Skeletal muscle cell (primary cell): ENCODE measurements at places on chromosomes 11 and 22.

DNA sequence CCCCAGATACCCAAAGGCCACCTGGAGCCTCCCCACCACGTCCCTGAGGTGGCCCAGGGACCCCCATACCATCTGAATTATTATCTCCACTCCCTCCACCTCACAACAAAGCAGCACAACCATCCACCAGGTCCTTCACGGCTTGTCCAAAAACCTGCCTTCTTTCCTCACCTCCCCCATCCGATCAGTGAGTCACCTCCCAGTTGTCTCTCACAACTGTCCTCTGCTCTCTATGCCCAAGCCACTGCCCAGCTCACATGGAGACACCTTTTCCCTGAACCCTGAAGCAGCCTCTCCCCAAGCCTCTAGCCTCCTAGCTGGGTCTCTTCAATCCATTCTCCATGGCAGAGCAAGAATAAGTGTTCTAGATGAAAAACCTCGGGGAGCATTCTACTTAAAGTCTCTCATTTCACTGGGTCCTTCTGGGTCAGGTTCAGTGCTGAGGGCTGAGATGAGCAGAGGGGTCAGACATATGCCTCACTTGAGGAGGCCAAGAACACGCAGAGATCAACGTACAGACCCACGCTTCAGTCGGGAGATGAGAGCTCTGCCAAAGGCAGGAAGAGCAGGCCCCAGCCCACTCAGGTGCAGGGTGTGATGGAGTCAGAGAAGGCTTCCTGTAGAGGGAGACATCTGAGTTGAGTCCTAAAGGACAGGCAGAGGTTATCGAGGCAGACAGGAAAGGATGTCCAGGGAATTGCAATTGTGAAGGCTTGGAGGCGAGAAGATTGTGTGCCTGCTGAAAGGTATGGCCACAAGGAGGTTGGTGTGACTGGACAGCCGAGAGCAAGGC lies 74.7 kb downstream of the PDE2A start:
- no peak for DNase-seq

GRCh38 chr11:45961751-45962240 lies 39.3 kb downstream of the LARGE2 start:
- DNase-seq, result no peak

DNA sequence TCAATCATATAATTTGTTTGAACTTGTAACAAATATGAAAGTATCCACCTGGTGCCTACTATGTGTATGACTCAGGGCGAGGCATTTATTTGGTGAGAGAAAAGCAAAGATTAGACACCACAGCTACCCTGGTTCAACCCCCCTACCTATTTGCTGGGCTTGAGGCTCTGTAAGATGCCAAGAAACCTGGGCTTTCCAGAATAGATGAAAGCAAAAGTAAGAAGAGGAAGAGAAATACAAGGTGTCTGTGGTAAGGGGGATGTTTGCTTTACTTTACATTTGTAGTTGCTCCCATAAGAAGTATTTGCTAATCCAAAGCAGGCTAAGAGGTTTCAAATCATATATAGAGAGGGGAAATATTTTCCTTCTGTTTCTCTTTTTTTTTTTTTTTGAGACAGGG lies 61.7 kb downstream of the DDI1 start:
- DNase-seq, result no peak

DNA sequence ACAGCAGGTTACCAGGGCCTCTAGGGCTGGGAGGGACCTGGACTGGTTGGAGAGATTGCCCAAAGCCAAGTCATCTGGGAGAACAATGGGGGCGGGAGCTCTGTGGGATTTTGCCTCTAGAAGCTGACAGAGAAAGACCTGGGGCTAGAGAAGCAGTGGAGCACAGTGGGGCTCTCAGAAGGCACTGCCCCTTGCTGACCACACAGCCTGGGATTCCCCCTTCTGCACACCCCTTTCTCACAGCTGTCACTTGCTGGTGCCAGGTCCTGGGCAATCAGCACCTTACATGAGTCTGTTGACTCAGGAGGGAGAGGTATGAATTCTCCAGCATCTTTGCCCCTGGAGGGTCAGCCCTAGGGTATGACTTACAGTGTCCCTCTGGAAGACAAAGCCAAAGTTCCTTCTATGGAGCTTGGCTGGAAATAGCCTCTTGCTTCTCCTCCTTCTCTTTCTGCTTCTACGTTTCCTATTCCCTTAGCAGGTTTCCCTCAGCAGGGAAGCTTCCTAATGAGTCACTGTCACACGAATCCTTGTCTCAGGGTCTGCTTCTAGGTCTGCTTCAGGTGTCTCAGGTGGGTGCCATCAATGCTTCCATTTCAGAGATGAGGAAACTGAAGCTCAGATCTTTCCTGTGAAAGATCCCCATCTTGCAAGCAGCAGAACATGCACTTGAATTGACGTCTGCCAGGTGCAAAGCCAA lies 27.0 kb downstream of the GDPD5 start:
- no peak for DNase-seq

GRCh38 chr11:123822599-123822998 lies 16.4 kb upstream of the OR6M1 start:
- no peak for DNase-seq

DNA sequence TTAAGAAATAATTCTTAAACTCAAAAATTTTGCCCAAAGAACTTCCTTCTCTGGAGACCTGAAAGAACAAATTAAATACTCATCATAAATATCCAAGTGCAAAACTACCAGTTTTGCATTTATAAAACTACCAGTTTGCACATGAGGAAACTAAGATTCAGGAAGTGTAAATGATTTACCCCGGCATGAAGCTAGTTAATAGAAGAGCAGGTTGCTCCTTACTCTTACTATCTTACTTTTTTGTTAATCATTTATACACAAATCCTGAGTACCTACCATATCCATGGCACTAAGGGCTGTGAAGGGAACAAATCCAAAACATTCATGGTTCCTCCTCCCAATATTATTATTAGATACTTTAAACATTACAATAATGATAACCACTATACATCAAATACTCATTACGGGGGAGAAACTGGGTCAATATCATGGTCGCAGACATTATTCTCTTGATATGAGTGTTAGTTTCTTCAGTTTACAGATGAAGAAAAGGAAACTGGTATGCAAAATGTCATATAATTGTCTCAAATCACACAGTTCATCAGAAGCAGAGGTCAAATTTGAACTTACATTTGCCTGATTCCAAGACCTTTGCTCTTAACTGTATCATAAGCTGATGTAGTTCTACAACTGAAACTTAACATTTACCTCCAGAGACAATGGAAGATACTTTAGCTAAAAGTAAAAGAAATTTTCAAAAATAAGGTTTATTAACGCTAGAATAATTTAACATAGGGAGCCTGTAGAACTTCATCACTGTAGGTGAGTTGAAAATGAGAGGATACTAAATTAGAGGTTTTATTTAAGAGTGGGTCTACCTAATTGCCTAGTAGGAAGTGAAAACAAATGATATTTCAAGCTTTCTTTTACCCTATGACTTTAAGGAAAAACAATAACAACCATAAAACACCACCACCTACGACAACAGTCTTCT lies 74.5 kb downstream of the FAM76B start:
- no peak for DNase-seq

GRCh38 chr11:122085264-122085663 lies 30.8 kb downstream of the BLID start:
- DNase-seq, result peak; percentile 87

- DNase-seq, result no peak
Observed at GRCh38 chr11:17238377-17238776, 30.6 kb upstream of the PIK3C2A start.

DNA sequence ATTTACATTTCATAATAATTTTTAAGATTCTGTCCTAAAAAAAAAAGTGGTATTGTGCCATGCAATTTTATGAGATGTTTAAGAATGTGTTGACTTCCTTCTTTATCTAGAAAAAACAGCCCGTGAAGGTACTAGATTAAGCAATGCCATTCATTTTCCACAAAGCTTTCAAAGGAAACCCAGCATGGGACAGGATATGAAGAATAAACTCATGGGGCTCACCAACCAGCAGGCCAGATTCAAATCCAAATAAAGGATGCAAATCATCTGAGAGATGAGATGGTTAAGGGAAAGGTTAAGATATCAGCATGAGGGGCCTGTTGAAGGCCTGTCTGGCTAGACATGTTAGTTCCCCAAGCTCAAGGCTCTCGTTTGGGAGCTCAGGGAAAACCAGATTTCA lies 199.1 kb downstream of the SWAP70 start:
- no peak for DNase-seq

- DNase-seq, result no peak
Observed at GRCh38 chr11:98616098-98616655, 404.6 kb upstream of the CNTN5 start.

DNA sequence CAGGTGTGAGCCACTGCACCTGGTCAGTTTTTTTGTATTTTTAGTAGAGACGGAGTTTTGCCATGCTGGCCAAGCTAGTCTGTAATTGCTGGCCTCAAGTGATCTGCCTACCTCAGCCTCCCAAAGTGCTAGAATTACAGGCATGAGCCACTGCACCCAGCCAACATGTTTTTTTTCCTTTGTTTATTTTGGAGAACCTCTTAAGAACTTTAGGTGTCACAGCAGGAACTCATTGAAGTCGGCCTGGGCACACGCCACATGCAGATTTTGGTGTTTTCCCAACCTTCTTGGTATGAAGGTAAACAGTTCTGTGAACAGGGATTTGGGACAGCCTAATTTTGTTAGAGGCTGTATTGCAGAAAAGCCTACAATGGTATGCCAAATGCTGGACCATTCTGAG lies 9.4 kb downstream of the DIXDC1 start:
- no peak for DNase-seq

- DNase-seq, result no peak
Observed at GRCh38 chr22:19169002-19169946, 9.3 kb downstream of the SLC25A1 start.

- no peak for DNase-seq
Observed at GRCh38 chr11:1560002-1560648, 11.9 kb downstream of the DUSP8 start.

GRCh38 chr22:49699476-49699875 lies 128.2 kb downstream of the BRD1 start:
- no peak for DNase-seq

DNA sequence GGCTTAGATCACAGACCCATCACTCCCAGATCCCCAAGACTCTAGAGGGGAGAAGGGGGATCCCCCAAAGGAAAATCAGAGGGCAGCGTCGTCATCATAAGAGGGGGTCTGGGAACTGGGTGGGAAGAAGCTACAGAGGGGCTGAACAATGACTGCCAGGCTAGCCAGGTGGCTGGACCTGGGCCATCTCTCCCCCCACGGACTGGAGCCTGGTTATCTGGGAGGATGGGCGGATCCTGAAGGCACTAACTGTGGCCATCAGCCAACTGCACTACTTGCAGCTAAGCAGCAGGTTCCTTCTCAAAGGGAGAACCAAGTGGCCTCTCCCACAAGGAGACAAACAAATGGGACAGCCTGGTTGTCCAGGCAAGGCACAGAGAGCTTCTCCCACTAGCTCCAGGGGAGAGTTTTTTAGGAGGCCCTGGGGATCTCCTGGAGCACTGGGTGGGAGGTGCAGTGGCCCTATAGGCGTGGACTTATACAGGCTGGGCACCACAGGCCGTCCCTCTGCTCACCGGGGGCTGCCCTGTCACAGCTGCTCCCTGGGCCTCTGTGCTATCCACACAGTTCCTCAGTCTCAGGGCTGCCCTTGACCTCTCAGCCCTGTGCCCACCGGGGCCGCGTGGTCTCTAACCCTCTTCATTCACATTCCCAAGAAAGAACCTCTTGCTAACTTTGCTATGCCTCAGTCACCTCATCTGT lies 15.4 kb downstream of the P2RY6 start:
- no peak for DNase-seq

- no peak for DNase-seq
Observed at GRCh38 chr11:3044004-3044403, 13.2 kb downstream of the CARS1 start.

DNA sequence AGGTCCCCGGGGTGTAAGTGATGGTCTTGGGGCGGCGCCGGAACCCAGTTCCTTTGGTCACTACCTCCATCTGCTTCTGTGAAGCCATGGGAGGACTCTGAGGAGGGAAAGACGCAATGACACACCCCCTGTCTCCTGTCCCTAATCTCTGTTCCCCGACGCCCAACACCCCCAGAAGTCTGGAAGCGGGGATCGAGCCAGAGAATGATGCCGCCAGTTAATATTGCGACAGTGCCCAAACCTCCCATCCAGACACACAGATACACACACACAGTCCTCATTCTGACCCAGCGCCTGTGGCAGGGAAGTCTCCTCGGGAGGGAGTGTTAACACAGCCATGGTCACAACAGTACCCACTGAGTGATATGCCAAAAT lies 352 bp downstream of the C22orf23 start:
- no peak for DNase-seq

DNA sequence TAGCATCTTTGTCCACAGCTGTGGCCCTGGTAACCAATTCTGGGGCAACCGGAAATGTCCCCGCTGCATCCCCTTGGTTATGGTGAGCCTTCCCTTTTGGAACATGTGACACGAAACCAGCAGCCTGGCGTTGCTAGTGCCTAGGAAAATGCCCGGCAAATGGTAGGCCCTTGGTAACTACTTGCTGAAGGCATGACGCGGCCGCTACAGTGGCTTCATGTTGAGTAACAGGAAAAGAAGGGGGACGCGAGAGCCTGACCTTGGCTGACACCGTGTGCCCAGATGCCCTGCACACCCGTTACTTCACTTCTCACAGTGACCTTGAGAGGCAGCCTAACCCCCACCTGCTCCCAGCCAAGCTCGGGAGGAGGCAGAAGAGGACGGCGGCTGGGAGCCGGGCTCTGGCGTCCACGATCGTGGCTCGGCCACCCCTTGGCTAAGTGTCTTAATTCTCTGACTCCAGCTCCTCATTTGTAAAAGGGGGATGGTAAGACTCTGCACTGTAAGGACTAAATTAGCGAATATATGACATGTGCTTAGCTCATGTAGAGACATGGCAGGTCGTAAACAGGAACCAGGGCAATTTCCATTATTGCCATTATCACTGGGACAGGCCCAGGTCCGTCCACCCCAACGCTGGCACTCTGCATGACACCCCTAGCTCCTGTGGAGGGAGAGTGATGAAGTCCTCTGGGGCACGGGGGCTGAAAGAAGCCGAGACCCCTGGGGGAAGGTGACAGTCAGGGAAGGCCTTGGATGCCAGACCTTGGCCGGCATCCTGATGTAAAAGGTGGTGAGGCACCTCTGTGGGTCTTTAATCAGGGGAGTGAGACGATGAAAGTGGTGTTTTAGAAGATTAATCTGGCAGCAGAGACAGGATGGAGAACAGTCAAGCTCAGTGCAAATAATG lies 18.9 kb downstream of the IFT27 start:
- DNase-seq, result no peak

- no peak for DNase-seq
Observed at GRCh38 chr11:35116245-35116644, 22.7 kb upstream of the CD44 start.

GRCh38 chr22:47498969-47499495 lies 736.6 kb downstream of the TBC1D22A start:
- no peak for DNase-seq
